ENCODE measurements at places on chromosomes 2 and 18. TPM values are rescaled to one million over a fixed set of nuclear protein-coding genes. Genes with fewer than 3 reads are reported as not detected.

PLGLB2 gene
- polyA plus RNA-seq: not detected

UGT1A1 gene
- polyA plus RNA-seq: not detected

SATB2 gene
- not detected for polyA plus RNA-seq

EMILIN1 gene
- polyA plus RNA-seq: 0.85 TPM

GRP gene
- not detected for polyA plus RNA-seq

SAG gene
- polyA plus RNA-seq: not detected

CD207 gene
- polyA plus RNA-seq: not detected

POMC gene
- polyA plus RNA-seq: 10.9 TPM

ANKRD30B gene
- not detected for polyA plus RNA-seq

KRTCAP3 gene
- 0.71 TPM for polyA plus RNA-seq

LIPG gene
- not detected for polyA plus RNA-seq

SNED1 gene
- 0.90 TPM for polyA plus RNA-seq

SNX17 gene
- polyA plus RNA-seq: 211 TPM

RFX8 gene
- polyA plus RNA-seq: not detected

MSGN1 gene
- polyA plus RNA-seq: not detected

MERTK gene
- 0.14 TPM for polyA plus RNA-seq

- no peak for DNase-seq
Measured at GRCh38 chr2:237581326-237581725, 9.2 kb downstream of the RAB17 start.

DNA sequence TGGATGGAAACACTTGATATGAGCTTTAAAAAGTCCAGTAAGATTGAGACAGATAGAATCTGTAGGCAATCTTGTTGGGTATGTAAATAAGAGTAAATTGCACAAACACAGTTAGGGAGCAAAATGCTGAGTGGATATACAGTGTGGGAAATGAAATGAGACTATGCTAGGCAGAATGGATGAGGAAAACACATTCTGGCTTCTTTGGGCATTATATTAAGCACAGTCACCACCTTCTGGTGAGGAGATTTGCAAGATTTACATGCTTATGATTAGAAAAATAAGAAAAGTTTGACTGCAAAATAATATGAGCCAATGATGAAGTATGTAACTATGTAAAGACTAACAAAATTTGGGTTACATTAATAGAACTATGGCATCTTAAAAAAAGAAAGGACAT, 2165.0 kb upstream of the CELF4 start:
- no peak for DNase-seq

DNA sequence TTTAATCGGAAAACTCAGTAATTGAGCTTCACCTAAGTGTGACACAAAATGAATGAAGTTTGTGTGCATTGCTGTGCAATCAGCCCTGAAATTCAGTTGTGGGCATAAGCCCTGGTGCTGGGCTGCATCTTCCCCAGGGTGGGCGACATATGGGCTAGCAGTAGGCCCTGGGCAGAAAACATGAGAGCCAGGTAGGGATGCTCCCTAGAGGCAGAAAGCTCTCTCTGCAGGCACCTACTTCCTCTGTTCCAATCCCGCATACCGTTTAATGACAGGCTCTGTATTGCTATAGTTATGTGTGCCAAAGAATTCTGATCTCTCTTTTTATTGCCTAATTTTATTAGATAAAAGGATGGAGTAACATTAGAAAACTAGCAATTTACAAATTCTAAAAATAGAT, 456.7 kb downstream of the NRXN1 start:
- no peak for DNase-seq

GRCh38 chr2:128642316-128642715, 323.6 kb upstream of the HS6ST1 start:
- DNase-seq: no peak

DNA sequence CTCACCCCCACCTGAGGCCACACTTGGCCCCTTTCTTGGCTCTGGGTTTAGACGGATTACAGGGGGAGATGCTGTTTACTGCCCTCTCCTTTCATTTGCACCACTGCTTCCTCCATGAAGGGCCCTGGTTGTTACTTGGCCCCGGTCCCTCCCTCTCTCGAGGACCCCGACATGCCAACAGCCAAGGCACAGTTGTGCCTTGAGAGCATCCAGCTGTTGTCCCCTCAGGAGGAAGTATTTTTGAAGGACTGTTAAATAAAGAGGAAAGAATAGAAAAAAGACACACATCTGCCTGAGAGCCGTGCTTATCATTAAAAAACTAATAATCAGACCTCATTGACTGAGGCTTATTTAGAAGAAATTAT, 44.0 kb downstream of the ITGB1BP1 start:
- no peak for DNase-seq

GRCh38 chr2:237361194-237362004, 52.6 kb downstream of the COL6A3 start:
- DNase-seq: no peak

- no peak for DNase-seq
Measured at GRCh38 chr2:200431996-200432705, 77.7 kb downstream of the KCTD18 start.

DNA sequence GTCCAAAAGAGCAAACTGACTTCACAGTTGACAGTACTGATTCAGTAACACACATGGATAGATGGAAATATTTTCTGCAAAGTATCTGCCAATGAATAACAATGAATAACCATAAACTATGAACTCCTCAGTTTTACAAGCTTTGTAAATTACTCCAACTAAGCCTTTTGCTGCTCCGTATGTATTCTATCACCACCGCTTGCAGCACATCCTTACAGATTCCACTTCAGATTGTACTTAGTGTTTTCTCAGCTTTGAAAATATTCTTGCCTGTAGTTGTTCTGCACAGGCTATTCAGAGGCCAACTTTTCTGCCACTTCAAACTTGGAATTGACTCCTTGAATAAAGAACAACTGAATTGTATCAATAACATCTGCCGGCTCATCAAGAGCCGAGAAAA, 36.2 kb downstream of the TLK1 start:
- DNase-seq: no peak

- DNase-seq: no peak
Measured at GRCh38 chr2:40937284-40937683, 485.4 kb upstream of the SLC8A1 start.

DNA sequence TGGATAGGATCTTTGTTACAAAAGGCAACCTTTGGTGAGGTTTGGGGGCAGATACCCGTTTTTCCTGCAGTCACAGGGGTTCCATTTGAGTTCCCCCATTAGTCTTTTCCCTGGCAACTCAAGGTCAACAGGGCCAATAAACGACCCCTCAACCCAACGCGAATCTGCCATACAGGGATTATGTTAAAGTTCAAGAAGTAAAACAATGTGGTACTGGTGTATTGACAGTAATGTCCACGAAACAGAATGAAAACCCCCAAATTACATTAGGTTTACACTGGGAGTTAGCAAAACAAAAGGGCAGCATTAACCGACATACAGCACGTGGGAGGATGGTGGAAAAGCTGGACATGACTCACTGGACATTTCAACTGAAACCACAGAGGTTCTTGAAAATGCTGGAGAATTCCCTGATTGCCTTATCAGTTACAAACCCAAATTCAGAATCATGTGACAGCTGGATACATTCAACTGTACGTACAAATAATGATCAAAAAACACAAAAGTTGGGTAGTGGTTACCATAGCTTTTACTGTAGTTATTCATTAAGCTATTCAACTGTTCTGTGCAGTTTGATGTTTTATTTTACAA, 4.9 kb upstream of the IMP4 start:
- no peak for DNase-seq

- DNase-seq: no peak
Measured at GRCh38 chr18:26908906-26909305, 43.4 kb upstream of the AQP4 start.

- DNase-seq: no peak
Measured at GRCh38 chr2:50649626-50650402, 382.1 kb downstream of the NRXN1 start.

- DNase-seq: no peak
Measured at GRCh38 chr2:170301626-170302025, 123.7 kb downstream of the MYO3B start.

GRCh38 chr18:62280058-62280457, 45.1 kb upstream of the TNFRSF11A start:
- no peak for DNase-seq

GRCh38 chr2:177394594-177394973, 2.0 kb downstream of the AGPS start:
- no peak for DNase-seq

GRCh38 chr2:78699696-78700095, 325.8 kb upstream of the REG3G start:
- DNase-seq: no peak

DNA sequence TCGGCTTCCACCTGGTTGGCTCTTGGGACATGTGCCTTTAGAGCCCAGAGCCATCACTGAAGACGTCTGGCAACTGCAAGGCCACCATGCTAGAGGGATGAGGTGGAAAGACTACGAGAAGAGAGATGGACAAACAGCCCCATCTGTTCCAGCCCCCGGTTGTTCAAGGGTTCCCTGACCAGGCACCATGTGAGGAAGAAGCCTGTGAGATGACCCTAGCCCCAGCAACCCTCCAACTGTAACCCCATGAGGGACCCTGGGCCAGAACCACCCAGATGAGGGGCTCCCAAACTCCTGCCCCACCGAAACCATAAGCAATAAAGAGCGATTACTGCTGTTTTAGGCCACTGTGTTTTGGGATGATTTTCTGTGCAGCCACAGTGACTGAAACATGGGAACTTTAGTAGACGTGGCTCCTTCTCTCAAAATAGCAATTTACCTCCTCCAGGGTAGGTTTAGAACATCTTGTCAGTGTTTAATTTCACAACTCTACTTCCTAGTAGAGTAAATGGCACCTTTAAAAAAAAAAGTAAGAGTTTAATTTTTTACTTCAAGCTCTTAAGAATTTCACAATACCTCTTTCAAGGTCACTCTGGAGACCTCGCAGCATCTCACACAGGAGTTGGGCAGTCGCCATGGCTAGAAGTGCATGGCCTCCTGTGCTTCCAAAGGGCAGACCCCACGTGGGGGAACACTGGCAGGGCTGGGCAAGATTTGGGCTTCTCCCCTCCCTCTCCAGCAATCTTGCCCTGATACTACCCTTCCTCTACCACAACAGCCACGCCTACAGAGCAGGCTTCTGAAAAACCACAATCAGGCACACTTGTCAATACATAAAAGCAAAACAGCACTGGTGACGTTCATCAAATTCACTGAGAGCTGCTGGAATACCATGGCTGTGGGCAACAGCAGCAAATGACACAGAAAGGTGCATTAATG, 48.8 kb downstream of the TMEM163 start:
- DNase-seq: peak; percentile 87

GRCh38 chr2:210964141-210964764, 407.9 kb downstream of the CPS1 start:
- no peak for DNase-seq

- DNase-seq: no peak
Measured at GRCh38 chr2:159192371-159192918, 94.1 kb downstream of the WDSUB1 start.

DNA sequence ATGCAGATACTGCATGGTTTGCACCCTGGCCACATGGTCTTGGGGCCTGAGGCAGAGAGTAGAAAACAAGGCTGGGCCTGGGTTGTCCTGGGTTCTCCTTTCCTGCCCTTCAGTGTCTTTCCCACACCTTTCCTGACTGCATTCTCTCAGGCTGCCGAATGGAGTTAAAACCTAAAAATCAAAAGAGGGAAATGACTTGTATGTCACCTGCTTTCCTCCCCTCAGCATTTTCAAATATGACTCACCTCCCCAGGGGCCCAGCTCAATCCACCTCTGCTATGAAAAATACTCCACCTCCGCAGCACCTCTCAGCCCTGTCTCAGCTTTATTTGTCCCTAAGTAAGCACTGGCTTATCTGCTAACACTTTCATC, 457.8 kb upstream of the MEX3C start:
- DNase-seq: no peak

GRCh38 chr2:18186816-18187613, 308.5 kb downstream of the KCNS3 start:
- no peak for DNase-seq

DNA sequence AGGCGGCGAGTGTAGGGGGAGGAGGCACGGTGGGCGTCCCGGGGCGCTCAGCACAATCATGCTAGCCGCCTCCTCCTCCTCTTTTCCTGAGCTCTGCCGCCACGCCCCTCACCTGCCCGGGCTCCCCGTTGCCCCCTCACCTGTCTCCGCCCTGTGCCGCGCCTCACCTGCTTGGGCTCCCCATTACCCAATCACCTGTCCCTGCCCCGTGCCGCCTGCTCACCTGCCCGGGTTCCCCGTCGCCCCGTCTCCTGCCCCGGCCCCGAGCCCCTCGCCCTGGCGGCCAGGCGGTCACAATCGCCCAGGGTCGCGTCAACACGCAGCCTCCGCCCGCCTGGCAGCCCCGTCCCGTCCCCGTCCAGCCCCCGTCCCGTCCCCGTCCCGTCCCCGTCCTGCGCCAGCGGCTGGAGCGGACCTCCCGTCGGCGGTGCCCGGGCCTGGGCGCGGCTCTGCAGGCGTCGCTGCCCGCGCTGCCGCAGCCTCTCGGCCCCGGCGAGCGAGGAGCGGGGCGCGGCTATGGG, at the start of gene DCDC2C:
TSS of gene DCDC2C (plus strand) at position 340 of the 521 bp plus-strand sequence. CDS start at position 517, 177 bp downstream.
- no peak for DNase-seq

GRCh38 chr2:241069821-241070281, 32.2 kb downstream of the MTERF4 start:
- DNase-seq: no peak

Measured in CD8-positive, alpha-beta memory T cell (primary cell).